ENCODE measurements at places on chromosomes 2 and 18. TPM values are rescaled to one million over a fixed set of nuclear protein-coding genes. Genes with fewer than 3 reads are reported as not detected.

- H3K4me1 ChIP-seq, result peaks cover 4% of the 10 kb centered on the region
- peak overlapping the region; percentile 49 for H3K27ac ChIP-seq
- no peaks in the 10 kb centered on the region for H3K27me3 ChIP-seq
- no peak overlapping the region for H3K4me3 ChIP-seq
Observed at GRCh38 chr2:58039170-58039611, 7.4 kb upstream of the VRK2 start.

DNA sequence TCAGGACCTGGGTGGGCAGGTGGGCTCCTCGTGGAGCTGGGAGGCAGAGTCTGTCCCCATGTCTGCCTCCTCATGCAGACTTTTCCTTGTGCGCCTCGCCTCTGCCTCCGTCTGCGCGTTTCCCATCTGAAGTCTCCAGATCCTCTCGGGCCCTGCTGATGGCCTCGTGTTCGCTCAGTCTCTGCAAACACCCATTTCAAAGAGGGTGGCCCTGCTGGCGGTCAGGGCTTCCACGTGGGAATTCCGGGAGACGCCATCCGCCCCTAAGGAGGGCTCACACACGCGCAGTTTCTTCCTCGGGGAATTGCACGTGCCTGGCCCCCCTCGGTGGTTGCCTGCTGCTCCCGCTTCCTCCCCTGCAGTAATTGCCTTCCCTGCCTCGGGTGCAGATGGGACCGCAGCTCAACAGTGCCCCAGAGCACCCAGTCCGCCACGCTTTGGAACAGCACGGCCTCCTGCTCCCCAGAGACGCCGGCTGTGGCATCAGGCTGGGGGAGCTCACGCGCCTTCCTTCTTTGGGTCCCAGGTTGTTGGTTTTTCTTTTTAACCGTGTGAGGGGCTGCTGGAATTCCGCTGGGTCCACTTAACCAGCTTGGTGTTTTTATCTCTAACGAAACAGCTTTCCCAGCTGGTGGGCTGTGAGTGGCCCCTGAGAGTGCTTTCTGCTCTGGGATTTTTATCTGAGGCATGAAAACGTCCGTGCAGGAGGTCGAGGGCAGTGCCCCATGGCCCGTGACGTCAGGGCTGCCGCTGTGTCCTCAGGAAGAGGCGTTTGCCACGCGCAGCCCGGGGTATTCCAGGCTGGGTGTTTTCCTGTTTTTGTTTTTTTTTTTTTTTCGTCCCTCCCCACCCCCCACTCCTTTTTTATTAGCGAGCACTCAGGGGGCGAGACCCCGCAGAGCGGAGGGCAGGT lies 16.1 kb downstream of the NFATC1 start:
- peaks cover 38% of the 10 kb centered on the region for H3K36me3 ChIP-seq
- H3K4me3 ChIP-seq, result no peak overlapping the region
- no peak overlapping the region for H3K27ac ChIP-seq

DNA sequence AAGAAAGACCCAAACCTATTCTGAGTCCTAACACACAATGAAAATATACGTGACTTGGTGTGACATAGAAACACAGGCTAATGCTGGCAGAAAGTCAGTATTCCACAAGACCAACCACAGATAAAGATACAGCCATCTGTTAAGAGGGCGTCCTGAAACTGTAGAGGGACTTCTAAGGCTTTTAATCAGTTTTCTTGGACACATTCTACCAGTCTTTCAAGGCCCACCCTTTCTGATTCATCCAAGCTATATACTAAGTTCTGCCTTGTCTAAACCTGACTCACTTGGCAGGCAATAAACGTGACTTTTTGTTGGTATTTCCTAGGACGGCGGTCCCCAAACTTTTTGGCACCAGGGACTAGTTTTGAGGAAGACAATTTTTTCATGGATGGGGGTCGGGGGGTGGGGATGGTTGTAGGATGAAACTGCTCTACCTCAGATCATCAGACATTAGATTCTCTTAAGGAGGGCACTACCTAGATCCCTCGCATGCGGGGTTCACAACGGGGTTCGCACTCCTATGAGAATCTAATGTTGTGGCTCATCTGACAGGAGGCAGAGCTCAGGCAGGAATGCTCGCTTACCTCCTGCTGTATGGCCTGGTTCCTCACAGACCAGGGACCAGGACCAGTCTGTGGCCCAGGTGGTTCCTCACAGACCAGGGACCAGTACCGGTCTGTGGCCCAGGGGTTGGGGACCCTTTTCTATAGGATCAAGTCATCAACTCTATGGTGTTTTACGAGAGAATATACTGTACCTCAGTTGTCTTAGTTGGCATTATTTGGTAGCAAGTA lies 61.4 kb downstream of the SP3 start:
- H3K4me3 ChIP-seq, result no peak overlapping the region
- peaks cover 49% of the 10 kb centered on the region for H3K36me3 ChIP-seq
- H3K4me1 ChIP-seq, result no peaks in the 10 kb centered on the region
- DNase-seq, result no peak

- H3K27ac ChIP-seq, result no peak overlapping the region
- H3K4me3 ChIP-seq, result no peak overlapping the region
- H3K27me3 ChIP-seq, result no peaks in the 10 kb centered on the region
- peaks cover 31% of the 10 kb centered on the region for H3K4me1 ChIP-seq
- H3K36me3 ChIP-seq, result no peaks in the 10 kb centered on the region
Observed at GRCh38 chr2:130377491-130377890, 21.6 kb downstream of the PTPN18 start.

DNA sequence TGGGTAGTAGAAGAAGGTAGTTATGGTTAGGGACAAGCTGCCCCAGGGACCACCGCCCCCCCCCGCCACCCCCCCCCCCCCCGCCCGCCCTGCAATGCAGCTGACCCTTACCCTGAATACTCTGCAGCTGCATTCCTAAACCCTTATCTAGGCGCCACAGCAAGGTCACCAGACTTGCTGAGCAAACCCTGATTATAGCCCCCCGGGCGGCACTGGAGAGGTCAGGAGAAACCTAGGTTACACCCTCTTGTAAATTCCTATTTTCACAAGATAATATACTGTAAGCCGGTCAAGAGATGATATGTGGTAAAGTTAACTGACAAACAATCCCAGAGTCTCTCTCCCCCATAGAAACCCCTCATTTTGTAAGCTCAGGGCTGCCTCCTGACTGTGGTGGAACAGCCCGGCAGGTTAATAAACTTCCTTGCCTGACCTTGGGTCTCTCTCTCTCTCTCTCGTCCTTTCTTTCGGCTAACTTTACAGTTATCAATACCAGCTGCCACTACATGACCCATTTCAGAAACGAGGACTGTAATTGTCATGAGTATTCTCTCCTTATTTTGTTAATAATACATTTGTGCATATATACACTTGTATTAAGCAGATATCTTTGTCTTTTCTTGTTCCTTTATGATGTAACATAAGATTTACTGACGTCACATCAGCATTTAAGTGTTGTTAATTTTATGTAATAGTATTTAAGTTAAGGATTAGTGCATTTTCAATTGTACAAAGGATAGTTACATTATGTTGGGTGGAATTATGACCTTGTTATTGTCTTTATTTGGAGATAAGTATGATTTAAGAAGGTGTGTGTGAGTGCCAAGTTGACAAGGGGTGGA lies 22.8 kb upstream of the SMAD4 start:
- H3K27ac ChIP-seq, result no peak overlapping the region
- H3K27me3 ChIP-seq, result no peaks in the 10 kb centered on the region
- DNase-seq, result peak; percentile 43
- H3K4me1 ChIP-seq, result no peaks in the 10 kb centered on the region

DNA sequence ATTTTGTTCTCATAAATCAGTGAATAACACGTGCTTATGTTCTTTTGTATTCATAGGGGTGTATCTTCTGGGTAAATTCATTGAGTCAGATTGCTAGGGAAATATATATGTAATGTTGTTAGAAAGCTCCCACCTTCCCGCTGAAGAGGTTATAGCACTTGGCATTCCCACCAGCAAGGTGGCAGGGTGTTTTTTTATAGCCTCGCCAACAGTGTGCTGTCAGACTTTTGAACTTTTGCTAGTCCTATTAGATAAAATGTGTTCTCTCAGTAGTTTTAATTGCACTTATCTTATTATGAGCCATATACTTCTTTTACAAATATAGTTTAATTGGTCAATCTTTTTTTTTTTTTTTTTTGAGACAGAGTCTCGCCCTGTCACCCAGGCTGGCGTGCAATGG lies 31.0 kb downstream of the MRPS9 start:
- no peaks in the 10 kb centered on the region for H3K27me3 ChIP-seq
- peaks cover 11% of the 10 kb centered on the region for H3K36me3 ChIP-seq
- no peak overlapping the region for H3K4me3 ChIP-seq
- no peak overlapping the region for H3K27ac ChIP-seq
- no peak for DNase-seq
- H3K4me1 ChIP-seq, result no peaks in the 10 kb centered on the region

DNA sequence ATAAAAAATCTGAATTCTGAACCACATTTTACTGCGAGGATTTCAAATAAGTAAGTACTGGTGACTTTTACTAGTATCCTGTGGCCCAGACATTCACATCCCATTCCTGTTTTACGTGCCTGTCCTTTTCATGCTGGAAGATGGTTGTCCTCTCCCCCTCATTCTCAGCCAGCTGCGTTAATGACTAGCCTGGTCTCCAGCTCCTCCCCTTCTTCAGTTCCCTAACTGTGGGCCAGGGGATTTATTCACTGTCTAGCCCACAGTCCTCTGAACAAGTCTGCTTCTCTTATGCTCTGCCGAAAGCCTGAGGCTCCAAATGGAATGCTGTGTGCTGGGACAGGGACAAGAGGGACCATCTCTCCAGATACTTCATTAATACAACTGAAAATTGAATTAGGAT lies 373.9 kb downstream of the PTPRM start:
- no peak overlapping the region for H3K4me3 ChIP-seq
- H3K27me3 ChIP-seq, result no peaks in the 10 kb centered on the region
- peaks cover 3% of the 10 kb centered on the region for H3K4me1 ChIP-seq
- H3K27ac ChIP-seq, result no peak overlapping the region

GRCh38 chr2:82968358-82968757 lies 1490.7 kb downstream of the SUCLG1 start:
- no peaks in the 10 kb centered on the region for H3K36me3 ChIP-seq
- no peaks in the 10 kb centered on the region for H3K4me1 ChIP-seq
- no peak overlapping the region for H3K4me3 ChIP-seq
- no peak overlapping the region for H3K27ac ChIP-seq

DNA sequence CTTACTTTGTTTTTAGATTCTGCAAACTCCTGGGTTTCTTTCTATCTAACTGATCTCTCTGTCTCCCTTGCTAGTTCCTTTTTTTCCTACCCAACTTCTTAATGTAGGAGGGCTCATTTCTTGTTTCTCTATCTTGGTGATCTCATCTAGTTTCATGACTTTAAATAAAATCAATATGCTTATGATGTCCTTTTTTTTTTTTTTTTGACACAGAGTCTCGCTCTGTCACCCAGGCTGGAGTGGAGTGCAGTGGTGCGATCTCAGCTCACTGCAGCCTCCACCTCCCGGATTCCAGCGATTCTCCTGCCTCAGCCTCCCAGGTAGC lies 42.2 kb upstream of the IL1RL1 start:
- no peak for DNase-seq
- no peaks in the 10 kb centered on the region for H3K4me1 ChIP-seq
- H3K27me3 ChIP-seq, result no peaks in the 10 kb centered on the region
- no peak overlapping the region for H3K4me3 ChIP-seq
- no peaks in the 10 kb centered on the region for H3K36me3 ChIP-seq

GRCh38 chr2:120797421-120798221 lies 62.0 kb downstream of the GLI2 start:
- H3K27ac ChIP-seq, result peak overlapping the region; percentile 8
- no peak for DNase-seq
- H3K36me3 ChIP-seq, result no peaks in the 10 kb centered on the region
- no peaks in the 10 kb centered on the region for H3K27me3 ChIP-seq
- H3K4me1 ChIP-seq, result peaks cover 5% of the 10 kb centered on the region

DNA sequence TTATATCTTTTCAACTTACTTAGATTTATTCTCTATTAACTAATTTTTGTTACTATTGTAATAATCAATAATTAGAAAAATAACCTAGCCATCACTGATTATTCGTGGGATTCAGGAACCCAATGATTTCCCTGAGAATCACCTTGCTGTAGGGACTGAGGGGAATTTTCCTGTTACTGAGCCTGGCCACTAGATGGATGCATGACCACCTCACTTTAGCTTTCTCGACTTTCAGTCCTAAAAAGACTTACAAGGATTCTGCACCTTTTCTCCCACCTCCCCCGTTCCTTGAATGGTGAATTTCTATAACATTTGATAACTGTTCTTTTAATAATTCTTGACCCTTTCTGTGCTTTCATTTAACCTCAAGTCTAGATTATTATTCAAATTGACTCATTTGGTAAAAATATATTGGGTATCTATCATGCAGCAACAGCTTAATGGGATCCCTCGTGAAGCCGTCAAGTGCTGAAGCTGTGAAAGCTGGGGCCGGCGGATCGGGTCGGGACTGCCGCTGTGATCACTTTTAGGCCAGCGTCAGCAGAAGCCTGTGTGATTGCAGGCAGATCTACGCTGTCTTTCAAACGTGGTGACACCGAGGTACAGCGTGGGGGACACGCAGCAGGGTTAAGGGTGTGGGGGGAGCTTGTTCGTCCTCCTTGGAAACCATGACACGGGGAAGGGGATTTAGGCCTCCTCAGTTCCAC lies 38.8 kb upstream of the TMEM18 start:
- peaks cover 6% of the 10 kb centered on the region for H3K27me3 ChIP-seq
- no peak overlapping the region for H3K27ac ChIP-seq
- H3K36me3 ChIP-seq, result no peaks in the 10 kb centered on the region
- DNase-seq, result no peak
- no peak overlapping the region for H3K4me3 ChIP-seq

DNA sequence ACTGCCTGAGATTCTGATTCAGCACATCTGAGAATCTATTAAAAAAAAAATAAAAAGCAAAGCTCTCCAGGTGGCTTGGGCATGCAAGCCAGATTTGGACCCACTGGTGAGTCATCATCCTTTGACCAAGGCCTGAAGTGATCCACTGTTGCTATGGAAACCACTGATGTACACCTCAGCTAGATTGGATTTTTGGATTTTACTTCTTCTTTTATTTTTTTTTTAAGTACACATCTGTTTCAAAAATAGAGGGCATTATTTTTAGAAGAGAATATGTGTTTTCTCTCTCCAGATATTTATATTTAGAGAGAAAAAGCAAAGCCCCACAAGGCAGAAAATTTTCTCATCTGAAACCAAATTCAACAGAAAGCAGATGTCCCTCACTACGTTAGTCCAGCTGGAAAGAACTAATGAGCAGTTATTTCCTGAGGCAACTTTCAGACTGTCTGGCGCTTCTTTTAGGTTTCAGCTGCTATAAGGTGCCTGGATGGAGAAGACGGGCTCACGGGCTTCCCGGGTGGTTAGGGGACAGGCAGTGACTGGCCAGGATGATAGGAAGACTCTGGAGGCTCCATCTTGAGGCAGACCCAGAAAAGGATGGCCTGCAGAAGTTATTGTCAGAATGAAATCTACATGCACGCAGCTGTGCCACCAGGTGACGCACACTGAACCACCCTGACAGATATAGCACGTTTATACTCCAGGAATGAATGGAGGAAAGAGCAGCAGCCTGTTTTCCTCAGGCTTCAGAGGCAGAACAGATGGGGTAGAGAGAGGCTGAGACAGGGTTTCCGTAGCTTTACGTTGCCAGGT lies 50.5 kb downstream of the MRPL35 start:
- peaks cover 62% of the 10 kb centered on the region for H3K4me1 ChIP-seq
- peak overlapping the region; percentile 10 for H3K27ac ChIP-seq
- H3K4me3 ChIP-seq, result no peak overlapping the region
- no peaks in the 10 kb centered on the region for H3K36me3 ChIP-seq
- DNase-seq, result peak; percentile 68

Gene PIEZO2
- 0.89 TPM for total RNA-seq

Gene SP5
- total RNA-seq, result not detected

Gene TMEM87B
- total RNA-seq, result 18.5 TPM

Gene MARCO
- 0.45 TPM for total RNA-seq

Data from stomach (tissue), 19 donors.